HS-5 (cell line): ENCODE measurements at places on chromosomes 16 and 17.

DNA sequence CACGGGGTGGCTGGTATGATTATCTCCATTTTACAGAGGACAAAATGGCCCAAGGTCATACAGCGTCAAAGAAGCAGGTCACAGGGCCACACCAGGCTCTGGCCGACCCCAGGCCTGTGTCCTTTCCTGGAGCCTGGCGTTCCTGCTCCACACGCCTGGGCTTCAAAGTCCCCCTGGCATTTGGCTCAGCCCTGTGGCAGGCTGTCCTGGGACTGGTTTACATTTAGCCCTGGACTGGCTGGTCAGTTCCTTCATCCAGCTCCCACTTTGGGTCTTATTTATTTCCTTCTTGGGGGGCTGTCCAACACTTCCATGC is 15.3 kb downstream of the TBX2 start:
- no peak for DNase-seq

DNA sequence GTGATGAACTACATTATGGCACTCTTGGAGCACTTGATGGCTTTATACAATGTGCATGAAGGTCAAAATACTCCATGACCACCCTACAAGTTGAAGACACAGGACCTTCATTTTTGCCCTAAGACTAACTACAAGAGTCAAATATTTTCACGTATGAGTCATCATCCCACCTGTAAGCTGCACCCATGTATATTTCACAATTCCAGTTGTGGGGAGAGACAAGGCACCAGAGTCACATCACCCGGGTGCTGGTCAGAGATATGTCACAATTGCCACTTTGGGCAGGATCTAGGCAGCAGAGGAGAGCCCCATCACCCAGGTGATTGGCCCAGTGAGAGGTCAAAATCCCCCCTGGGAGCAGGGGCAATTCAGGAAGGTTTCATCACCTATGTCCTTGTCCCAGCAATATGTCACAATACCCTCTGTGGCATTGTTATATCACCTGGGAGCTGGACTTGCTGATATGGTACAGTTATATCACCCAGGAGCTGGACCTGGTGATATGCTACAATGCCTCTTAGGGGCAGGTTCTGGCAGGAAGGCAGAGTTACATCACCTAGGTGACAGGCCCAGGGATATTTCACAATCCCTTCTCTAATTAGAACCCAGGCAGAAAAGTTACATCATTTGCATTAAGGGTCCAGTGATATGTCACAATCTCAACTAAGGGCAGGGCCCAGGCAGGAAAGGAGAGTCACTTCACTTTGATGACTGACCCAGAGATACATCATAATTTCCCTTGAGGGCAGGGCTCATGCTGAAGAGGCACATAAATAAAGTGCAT is 1839.2 kb downstream of the TP53TG3F start:
- DNase-seq: no peak

GRCh38 chr16:11783319-11784037 is 13.6 kb downstream of the ZC3H7A start:
- DNase-seq: no peak

DNA sequence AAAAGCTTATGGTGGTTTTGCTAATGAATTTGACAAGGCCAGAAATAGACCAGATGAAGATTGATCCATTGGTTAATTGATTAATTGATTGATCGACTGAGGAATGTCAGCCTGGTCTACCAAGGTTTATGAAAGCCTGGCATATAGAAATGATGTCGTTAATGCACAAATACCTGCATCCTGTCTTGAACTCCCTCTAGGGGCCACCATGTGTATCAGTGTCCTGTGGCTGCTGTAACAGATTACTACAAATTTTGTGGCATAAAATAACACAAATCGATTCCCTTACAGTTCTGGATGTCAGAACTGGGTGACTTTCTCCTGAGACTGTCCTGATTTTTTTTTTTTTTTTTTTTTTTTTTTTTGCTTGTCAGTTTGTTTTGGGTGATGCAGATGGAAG is 553.2 kb downstream of the MAF start:
- no peak for DNase-seq

DNA sequence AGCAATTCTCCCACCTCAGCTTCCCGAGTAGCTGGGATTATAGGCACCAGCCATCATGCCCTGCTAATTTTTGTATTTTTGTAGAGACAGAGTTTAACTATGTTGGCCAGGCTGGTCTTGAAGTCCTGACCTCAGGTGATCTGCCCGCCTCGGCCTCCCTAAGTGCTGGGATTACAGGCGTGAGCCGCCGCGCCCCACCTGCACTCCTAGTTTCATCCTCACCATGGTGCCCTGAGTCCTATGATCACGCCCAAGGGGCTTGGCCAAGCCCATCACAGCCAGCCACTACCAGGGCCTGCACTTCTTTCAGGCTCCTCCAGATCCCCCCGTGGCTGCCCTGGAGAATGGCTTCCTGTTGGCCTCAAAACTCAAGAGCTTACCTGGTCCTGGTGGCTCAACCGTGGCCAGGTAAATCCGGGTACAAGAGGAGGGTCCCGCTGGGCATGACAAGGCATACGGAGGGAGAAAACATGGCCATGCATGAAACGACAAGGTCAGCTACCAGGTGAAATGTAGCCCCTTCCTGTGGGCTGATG is 20.4 kb upstream of the TFAP4 start:
- no peak for DNase-seq

DNA sequence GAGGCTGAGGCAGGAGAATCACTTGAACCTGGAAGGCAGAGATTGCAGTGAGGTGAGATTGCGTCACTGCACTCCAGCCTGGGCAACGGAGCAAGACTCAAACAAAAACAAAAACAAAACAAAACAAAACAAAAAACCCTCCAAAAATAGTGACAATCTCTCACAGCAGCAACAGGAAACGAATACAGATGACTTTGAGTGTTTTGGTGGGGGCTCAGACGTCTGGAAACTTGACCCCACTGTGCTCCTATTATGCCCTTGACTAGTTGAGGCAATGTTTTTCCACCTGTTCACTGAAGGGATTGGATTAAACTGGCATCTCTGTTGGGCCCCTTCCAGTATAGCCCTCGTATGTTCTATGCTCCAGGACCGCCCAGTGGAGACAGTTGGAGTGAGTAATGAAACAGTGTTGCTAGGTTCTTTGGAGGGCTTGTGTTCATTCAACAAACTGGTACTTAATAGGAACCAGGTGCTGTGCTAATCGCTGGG is 167.0 kb downstream of the UTP18 start:
- no peak for DNase-seq

GRCh38 chr17:63634163-63634562 is 11.9 kb downstream of the MAP3K3 start:
- DNase-seq: no peak

GRCh38 chr16:77574867-77575624 is 140.2 kb upstream of the ADAMTS18 start:
- DNase-seq: no peak

DNA sequence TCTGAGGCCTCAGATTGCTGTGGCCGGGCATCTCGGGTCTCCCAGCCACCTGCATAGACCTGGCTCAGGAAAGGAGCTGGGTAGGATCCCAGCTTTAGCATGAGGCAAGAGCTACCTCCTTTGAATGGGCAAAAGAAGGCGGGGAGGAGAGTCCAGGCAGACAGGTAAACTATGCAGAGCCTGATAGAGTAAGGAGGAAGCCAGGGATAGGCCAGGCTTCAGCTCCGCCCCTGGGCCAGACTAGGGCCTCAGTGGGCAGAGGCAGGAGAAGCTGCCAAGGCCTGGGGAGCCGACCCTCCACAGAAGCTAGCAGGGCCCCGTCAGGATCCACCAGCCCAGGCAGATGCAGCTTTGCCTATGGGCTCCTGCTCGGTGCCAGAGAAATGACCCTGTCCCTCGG is 22.6 kb upstream of the UBE2G1 start:
- no peak for DNase-seq

GRCh38 chr16:12613131-12613991 is 190.3 kb downstream of the CPPED1 start:
- peak; percentile 53 for DNase-seq

DNA sequence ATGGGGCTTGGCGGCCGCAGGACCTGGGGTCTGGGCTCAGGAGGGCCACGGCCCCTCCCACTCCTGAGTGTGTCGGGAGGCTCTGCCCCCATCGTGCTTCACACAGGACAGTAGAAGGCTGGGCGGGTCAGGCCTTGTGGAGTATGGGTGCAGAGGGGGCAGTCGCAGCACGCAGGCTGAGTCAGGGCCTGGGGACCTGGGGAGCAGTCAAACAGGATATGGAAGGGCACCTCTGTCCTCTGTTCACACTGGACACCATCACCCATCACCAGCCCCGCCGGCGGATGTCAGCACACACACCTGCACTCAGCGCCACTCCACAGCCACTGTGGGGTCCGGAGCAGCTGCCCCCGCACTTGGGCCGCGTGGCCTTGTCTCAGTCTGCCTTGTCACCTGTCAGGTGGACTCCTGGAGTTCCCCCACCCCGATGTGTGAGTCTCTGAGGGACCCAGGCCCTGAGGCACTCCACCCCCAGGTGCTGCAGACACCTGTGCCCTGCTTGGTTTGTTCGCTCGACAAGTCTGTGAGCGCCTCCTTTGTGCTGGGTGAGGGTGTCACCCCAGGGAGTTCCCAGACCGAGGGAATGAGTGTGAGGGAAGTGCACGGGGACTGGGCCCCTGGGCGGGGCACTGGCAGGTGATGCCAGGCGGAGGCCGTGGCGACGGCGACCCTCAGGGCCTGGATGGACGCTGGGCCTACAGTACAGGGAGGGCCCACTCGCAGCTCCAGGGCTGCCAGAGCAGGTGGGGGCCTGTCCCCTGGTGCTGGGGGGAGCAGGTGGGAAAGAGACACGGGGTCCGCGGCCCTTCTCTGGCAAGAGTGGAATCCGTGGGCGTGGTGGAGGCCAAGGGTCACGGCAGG is 31.7 kb downstream of the ZFPM1 start:
- DNase-seq: no peak

DNA sequence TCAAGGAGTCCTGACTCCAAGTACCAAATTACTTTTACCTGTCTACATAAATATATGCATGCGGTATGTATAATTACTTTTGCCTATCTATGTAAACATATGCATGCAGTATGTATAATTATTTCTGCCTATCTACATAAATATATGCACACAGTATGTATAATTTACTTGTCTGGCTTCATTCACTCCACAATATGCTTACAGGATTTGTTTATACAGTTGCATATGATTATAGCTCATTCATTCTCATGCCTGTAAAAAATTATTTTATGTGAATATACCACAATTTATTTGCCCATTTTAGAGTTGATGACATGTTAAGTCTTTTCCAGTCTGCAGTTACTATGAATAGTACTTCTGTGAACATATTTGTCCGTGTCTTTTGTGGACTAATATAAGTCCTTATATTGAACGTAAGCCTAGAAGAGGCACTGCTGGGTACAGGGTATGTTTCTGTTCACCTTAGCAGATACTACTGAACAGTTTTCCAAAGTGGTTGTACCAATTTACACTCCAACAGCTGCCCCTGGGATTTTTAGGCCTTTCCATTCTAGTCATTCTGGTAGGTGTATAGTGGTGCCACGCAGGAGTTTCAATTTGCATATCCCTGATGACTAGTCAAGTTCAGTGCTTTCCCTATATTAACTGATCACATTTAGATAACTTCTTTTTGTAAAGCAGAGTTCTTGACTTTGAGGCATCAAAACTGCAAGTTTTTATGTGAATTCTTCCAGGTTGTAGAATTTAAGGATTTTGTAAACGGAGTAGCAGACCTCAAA is 47.0 kb downstream of the MARVELD3 start:
- DNase-seq: no peak

DNA sequence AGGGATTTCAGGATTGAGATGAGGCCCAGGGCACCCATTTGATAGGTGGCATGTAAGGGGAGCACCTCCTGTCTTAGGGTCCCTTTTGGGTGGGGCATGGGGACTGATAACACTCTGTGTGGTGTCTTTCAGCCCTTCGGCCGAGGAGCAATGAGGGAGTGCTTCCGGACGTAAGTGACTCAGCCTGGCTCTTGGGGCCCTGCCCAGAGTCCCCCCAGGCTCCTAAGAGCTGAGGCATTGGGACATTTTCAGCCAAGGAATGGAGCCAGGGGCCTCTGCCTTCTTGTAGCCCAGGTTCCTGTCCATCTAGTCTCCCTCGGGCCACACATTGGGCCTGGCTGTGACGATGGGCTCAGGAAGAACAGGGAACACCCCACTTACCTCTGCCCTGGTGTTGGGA is 44.4 kb downstream of the EEF2K start:
- DNase-seq: no peak

GRCh38 chr16:75541236-75541635 is 5.3 kb upstream of the CHST5 start:
- DNase-seq: no peak

- DNase-seq: no peak
These were observed 1.8 kb upstream of the HELZ start for GRCh38 chr17:67246653-67247415.

DNA sequence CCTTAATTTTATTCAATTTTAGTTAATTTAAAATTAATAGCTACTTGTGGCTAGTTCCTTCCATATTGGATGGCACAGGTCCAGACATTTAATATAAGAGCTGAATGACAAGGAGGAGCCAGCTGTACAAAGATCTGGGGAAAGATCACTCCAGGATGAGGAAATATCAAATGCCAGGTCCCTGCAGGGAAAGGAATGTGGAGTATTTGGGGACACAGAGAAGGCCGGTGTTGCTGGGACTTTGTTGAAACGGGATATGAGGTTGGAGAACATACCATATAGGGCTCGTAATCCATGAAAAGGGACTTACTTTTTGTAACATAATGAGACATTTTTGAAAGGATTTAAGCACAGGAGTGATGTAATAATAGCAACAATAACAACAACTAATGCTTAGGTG is 426.8 kb downstream of the HS3ST4 start:
- no peak for DNase-seq

- no peak for DNase-seq
These were observed 25.6 kb downstream of the CREBBP start for GRCh38 chr16:3854750-3855541.

DNA sequence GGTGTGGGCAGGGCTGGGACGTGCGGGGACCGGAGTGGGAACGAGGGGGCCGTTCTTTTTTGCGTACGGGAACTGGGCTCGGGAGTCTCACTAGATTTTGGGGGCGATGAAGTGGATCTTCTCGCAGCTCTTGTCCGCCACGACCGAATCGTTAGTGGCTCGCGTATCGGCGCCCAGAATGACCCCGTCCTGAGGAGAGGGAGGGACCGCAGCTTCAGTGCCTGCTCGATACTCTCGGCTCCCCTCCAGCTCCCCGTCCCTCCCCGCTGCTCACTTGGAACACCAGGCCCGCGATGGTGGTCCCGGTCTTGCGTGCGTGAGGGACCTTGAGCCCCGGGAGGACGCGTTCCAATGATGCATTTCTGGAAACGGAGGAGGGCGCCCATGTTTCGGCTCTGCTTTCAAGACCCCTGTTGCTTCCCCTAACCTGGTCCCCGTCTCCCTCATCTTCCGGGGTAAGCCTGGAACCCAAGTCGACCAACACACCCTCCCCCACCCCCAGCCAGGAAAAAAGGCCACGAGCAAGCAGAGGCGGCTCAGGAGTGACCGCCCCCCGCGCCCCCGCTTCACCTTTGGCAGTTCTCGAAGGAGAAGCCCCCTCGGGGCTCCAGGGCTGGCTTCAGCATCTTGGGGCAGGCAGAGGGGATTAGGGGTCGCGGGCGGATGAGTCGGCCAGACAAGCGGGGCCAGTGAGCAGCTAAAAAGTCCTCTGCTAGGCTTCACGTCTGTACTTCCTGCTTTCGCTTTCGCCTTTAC is at the start of gene PSMB10:
Gene PSMB10, minus strand, starts transcription at position 727 of the 756 bp plus-strand sequence. Its CDS starts 101 bp downstream, at position 626.
- no peak for DNase-seq

- DNase-seq: no peak
These were observed 24.0 kb upstream of the SLFN5 start for GRCh38 chr17:35218915-35219314.

- DNase-seq: no peak
These were observed 237.5 kb upstream of the NLRP1 start for GRCh38 chr17:5821803-5822202.

GRCh38 chr17:66930933-66931332 is 33.6 kb upstream of the CACNG4 start:
- no peak for DNase-seq

- no peak for DNase-seq
These were observed 21.5 kb downstream of the COPZ2 start for GRCh38 chr17:48016112-48016511.
